ENCODE measurements at places on chromosomes 7 and 10.

DNA sequence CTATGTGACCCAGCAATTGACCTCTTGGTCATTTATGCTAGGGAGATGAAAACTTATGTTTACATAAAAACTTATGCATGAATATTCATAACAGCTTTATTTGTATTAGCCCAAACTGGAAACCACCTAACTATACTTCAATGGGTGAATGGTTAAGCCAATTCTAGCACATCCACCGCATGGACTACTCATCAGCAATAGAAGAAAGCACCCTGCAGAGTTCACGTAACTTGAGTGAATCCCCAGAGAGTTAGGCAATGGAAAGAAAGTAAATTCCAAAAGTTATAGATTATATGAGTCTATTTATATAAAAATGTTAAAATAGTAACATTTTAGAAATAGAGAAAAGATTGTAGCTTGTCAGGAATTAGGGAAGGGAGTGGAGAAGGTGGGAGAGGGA, 60.2 kb upstream of the NRG3 start:
- DNase-seq, result no peak

DNA sequence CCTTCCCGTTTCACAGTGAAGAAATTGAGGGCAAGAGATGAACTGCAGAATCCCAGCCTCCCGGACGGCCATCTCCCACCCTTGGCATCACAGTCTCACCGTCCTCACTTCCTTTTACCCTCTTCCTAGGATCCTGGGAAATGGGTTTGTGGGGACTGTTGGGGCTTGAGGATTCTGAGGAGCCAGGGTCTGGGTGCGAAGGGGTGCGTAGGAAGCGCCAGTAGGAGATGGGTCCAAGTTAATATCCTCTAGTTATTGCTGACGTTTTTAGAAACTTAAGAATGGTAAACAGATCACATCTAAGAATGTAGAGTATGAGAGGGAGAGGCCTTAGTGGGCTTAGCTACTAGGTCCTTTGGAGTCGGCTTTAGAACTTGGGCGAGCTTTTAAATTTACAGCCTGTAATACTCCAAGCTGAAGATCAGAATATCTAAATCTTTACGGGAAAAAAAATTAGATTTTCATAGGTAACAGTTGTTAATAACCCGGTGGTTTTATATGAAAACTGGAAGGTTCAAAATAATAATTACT, 696 bp downstream of the MALSU1 start:
- DNase-seq, result no peak

GRCh38 chr10:26274391-26274790, 57.8 kb downstream of the GAD2 start:
- no peak for DNase-seq

DNA sequence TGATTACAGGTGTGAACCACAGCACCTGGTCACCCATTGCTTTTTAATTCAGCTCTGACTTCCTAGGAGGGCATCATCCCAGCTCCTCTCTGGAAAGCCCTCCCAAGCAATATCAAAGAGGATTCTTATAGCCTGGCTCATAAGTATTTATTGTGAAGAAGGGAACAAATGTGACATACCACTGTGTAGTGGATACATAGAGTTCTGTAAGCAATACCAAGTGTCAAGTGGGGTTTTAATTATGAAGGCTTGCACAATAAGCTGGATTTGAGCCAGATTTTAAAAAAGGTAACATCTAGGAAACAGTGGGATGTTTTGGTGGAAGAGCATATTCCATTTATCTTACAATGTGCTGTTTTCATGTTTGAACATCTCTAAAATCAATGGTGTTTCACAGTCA, 19.0 kb upstream of the PRTFDC1 start:
- no peak for DNase-seq

DNA sequence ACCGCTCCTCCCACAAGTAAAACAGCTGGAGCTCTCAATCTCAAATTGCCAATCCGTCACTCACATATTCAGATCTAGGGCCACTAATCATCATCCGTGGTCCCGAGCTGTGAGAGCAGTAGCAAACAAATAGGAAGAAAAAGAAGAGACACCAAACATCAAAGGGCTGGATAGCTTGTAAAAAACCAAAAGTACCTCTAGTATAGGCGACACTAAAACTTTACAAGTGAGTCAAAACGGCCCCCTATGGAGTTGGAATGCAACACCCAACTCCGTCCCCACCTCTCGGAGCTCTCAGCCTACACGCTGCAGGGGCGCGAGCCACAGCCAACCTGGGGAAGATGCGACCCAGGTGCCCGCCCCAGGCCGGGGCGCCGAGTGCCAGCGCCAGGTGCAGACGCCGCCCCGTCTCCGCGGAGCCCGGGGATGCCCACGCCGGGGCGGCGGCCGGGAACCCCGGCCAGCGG, 581 bp downstream of the FAM3C start:
- no peak for DNase-seq

GRCh38 chr10:31723106-31723750, 205.4 kb downstream of the ARHGAP12 start:
- DNase-seq, result no peak

- DNase-seq, result no peak
These were observed 256.4 kb downstream of the FZD1 start for GRCh38 chr7:91520645-91521044.

GRCh38 chr7:44637788-44638594, 31.6 kb downstream of the OGDH start:
- peak; percentile 48 for DNase-seq

- no peak for DNase-seq
These were observed 100.5 kb downstream of the GLCCI1 start for GRCh38 chr7:8068892-8069686.

DNA sequence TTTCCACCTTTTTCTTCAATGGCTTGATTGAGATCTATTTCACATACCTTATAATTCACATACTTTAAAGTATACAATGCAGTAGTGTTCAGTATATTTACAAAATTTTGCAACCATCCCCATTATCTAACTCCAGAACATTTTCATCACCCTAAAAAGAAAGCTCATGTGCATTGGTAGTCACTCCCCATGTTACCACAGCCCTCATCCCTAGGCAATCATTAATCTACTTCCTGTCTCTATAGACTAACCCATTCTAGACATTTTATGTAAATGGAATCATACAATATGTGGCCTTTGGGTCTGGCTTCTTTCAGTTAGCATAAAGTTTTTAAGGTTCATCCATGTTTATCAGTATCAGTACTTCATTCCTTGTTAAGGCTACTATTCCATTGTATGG, 214.2 kb downstream of the WDR11 start:
- no peak for DNase-seq

DNA sequence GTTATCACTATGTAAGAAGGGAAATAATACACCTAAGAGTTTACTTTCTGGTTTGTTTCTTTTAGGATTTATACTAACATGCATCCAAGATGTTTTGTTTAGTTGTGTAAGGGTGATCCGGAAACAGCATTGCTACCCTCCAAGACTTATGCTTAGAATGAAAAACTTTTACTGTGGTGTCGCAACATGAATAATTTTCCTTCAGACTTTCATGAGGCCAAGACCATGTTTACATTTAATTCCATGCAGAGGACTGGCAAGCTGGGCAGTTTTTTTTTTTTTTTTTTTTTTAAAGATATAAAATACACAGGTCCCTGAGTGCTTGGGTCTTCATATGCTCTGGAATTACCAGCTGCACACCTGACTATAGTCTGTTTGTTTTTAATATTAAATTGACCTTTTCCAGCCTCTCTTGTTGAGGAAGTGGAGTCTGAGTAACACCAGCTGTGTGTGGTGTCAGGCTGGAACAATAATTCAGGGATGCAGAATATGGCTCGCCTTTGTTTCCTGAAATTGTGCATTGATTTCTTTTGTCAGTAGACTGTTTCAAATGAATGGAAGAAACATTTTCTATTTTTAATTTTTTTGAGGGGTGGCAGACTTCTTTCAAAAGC, 81.7 kb downstream of the ST7 start:
- no peak for DNase-seq

DNA sequence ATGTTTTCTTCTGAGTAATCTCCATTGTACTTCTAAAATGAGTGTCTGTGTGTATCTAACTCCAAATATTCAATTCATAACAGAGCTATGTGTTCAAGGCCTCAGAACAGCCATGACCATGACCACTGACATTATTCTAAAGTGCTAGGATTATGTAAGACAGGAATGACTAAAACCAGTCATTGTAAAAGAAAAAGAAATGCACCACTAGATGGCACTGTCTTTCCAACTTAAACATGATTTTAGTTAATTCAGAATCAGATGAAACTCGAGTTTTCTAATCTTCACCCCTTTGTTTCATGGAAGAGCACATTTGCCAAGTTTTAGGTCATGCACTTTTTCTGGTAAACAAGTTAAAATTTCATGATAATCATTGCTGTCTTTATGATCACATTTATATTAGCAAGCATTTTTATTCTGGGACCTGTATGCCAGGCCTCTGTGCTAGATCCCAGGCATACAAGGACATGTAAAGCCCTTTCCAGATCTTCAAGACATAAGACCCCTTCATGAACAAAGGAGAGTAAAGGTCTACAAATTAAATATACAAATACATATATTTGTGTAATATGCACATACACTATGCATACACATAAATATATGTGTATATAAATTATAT, 26.1 kb upstream of the RSU1 start:
- DNase-seq, result no peak

GRCh38 chr10:6300106-6300783, 97.5 kb downstream of the PFKFB3 start:
- peak; percentile 76 for DNase-seq

- no peak for DNase-seq
These were observed 302.8 kb upstream of the AOAH start for GRCh38 chr7:37027104-37027503.

DNA sequence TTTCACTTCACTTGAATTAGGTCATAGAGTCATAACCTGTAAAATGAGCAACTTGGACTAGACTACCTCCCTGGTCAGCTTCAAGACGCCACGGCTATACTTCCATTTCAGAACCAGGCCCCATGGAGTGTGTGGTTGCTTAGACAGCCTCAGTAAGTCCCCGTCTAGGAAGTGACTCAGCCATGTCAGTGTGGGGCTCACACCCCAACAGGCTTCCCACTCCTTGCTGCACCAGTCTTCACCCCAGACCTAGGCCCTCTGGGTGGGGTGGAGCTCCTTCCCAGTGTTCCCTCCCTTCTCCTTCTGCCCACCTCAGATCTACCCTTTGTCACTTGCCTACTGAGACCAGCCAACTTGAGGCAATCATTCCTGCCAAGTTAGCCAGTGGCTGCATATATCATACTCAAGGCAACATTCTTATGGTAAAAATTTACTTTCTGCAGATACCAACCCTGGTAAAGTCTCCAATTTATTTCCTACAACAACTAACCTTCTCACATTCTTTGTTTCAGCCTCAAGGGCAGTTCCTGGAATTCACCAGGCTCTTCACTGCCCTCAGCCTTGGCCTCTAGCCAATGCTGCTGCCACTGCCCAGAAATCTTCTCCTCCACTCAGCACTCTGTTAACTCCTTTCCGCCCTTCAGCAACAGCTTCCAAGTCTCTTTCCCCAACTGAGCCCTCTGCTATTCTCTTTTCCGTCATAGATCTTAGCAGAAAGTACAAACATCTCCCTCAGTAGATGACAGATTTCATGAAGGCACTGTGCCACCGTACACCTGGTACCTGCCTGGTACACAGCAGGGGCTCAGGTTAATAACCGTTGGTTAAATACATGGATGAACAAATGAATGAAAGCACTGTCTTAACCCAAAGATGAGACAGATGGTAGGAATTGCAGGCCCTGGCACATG, 31.3 kb upstream of the ZNRF2 start:
- DNase-seq, result no peak

DNA sequence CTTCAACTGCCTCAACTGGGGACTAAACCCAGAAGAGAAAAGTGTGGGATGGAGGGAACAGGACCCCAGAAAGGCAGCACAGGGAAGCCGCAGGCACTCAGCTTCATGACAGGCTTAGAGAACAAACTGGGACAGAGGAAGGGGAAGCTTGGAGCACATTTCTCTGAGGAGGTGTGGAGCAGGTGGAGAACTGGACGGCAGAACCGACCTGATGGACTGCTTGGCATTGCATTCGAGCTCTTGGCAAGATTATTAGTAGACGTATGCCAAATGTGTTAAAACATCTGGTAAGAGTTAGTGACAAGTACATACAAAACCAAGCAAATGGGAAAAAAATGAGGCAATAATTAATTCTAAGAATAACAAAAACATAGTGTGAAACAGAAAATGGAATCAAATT, 335.7 kb downstream of the SFMBT2 start:
- no peak for DNase-seq

GRCh38 chr7:112137141-112138101, 68.8 kb downstream of the DOCK4 start:
- DNase-seq, result no peak

DNA sequence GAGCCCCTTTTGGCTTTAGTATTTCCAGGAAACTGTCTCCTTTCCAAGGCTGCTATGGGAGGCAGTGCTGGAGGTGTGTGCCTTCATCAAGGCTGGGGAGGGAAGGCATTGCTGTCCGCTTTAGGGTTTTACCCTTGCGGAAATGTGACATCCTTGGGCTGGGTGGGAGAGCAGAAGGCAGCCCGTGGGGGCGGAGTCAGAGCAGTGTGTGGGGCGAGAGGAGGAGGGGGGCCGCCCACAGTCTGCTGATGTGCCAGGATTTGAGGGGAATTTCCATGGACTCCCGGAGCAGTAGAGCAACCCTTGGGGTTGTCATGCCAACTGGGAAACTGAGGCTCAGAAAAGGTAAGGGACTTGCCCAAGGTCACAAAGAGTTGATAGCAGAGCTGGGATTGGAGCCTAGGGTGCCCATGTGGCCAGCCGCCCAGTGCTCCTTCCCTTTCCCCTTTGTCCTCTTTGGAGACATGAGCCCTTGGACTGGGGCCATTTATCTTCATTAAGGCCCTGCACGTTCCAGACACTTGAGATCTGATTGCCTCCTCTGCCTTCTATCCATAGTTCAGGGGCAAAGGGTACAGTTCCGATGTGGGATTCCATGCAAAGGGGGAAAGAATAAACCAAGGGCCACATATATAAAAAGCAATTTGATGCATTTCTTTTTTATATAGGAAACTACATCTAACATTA, 22.2 kb downstream of the TSPAN15 start:
- no peak for DNase-seq

DNA sequence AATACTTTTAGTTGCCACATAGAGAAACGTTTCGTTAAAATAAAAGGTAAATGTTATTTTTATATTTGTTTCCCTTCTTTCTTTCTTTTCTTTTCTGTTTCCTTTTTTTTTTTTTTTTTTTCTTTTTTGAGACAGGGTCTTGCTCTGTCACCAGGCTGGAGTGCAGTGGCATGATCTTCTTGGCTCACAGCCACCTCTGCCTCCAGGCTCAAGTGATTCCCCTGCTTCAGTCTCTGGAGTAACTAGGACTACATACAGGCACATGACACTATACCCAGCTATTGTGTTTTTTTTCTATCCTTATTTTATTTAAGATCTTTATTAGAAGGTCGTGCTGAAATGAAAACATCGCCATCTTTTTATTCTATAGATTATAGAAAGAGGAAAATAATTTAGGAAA, 661.8 kb upstream of the MBL2 start:
- DNase-seq, result no peak

DNA sequence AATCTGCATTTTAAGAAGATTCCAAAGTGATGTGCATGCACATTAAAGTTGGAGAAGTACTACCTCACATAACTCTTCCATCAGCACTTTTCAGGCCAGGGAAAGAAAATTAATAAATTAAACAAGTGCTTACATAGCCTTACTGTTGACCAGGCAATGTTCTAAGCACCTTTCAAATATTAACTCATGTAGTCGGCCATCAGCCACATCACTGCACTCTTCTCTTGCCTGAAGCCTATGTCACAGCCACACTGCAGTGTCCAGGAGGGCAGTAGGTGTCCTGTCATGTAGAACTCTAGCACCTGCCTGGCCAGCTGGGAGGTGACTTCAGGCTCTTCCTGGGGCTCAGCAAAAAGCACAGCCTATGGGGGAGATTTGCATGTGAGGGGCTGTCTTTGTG, 71.5 kb downstream of the CDK1 start:
- DNase-seq, result no peak
